ENCODE measurements at places on chromosomes 13 and 19. TPM values are rescaled to one million over a fixed set of nuclear protein-coding genes. Genes with fewer than 3 reads are reported as not detected.

DNA sequence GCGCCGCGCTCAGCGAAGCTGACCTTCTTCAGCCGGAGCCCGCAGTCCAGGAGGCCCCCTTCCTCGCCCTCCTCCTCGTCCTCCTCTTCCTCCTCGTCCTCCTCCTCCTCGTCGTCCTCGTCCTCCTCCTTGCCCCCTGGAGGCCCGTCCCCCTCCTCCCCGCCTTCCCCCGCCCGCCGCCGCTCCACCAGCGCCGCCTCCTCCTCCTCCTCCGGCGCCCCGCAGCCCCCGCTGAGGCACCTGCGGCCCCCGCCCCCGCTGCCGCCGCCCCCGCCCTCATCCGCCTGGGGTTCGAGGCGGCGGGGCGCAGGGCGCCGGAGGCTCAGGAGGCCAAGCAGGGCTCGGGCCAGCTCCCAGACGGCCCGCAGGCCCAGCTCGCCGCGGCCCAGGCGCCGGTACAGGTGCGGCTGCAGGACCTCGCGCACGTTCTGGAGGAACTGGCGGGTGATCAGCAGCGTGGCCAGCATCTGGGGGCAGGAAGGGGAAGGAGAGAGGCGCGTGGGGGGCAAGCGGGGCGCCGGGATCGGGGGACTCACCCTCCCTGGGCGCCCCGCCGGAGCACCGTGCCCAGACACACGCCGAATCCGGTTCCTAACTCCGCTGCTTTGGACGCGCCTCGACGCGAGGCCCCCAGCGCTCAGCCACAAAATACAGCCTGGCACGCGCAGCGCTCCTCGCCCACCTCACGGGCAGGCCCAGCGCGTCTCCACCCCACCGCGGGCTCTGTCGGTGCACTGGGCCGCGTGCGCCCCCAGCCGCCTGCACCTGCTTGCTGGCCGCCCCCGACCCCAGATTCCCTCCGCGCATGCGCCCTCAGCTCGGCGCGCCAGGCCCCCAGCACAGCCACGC lies 5.9 kb downstream of the ANO8 start:
- no peak for DNase-seq

- no peak for DNase-seq
These were observed 20.6 kb downstream of the PBX4 start for GRCh38 chr19:19597809-19598306.

GRCh38 chr13:74009100-74009668 lies 125.0 kb downstream of the KLF12 start:
- DNase-seq = no peak

DNA sequence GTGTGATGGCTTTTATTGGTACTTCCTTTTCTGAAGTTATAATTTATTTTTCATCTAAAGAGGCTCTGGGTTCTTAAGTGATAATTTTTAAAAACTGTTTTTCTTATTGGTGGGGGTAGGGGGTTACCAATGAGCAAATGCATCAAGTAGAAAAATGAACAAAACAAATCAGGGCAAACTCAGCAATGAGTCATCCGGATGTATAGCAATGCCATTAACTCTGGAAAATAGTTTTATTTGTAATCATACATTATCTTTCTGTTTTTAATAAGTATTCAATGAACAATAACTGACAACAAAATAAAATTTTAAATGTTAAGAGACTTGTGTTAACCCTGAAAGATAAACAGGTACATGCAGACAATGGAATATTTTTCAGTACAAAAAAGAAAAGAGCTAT lies 67.6 kb downstream of the UFM1 start:
- no peak for DNase-seq

LINGO3 gene
- not detected for total RNA-seq

All from breast epithelium (tissue), 4 donors.